Glutamatergic neuron (in vitro differentiated cells): ENCODE measurements at places on chromosomes 4 and X. TPM values are rescaled to one million over a fixed set of nuclear protein-coding genes. Genes with fewer than 3 reads are reported as not detected.

DNA sequence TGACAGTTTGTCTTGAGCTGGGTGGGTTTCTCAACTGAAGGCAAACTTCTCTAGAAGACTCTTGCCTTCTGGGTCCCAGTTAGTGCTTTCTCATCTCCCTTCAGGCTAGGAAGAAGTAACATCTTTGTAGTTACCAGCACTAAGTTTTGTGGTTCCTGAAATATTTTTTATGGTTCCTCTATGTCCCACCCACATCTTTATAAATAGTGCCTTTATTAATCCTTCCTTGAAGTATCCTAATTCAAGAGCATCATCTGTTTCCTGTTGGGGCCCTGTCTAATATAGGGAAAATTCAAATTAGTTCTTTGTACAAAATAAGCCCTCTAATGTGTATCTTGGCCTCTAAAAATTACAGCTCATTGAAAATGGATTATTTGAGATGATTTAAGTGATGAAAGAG, 147.4 kb upstream of the MAOA start:
- H3K27me3 ChIP-seq: no peaks in the 10 kb centered on the region
- H3K4me3 ChIP-seq: no peak overlapping the region
- no peaks in the 10 kb centered on the region for H3K36me3 ChIP-seq
- H3K4me1 ChIP-seq: no peaks in the 10 kb centered on the region
- no peak overlapping the region for H3K27ac ChIP-seq
- no peak for DNase-seq

DNA sequence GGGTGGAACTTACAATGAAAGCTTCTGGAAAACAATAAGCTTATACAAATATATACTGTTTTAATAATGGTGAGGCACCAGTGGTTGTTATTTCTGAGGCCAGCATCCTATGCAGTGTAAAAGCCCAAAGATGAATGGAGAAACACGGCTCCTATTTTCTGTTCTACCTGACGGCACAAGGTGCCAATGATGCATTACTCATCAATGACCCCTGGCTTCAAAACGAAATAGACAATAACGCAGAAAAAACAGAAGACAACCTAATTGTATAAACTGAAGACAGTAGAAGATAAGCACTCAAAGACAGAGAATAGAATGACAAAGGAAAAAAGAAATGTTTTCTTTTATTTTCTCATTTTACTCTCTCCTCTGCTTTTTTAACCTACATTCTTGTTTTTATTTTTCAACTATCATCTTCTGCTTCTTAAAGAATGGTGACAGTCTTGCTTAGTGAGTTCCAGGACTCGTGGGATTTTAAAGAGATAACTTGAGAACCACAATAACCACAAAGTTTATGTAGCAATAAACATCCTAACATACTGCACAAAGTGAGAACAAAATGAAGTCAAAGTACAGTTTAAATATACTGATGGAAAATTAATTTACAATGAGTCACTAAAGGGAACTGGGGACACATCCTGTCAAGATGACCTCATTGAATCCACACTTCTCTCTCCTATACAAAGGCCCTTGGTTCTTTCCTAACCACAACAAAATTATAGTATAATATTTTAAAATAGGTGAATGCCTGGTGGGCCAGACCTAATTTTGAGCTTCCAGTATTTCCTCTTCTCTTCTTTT, 169.8 kb downstream of the BTC start:
- no peaks in the 10 kb centered on the region for H3K4me1 ChIP-seq
- no peak overlapping the region for H3K4me3 ChIP-seq
- H3K27me3 ChIP-seq: no peaks in the 10 kb centered on the region
- DNase-seq: no peak
- no peaks in the 10 kb centered on the region for H3K36me3 ChIP-seq

DNA sequence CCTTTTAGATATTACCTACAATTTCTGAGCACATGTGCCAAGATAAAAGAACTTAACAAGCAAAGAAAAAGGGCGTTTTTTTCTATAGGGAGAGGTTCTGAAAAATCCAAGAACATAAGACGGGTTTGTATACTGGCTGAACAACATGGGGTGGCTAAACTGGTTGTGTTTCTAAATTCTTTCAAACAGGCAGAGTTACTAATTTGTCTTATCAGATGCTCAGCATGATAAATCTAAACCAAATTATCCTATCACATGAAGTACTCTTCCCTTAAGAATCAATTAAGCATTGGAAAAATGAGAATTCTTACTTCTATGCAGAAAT, 45.4 kb upstream of the PGM2 start:
- peaks cover 12% of the 10 kb centered on the region for H3K36me3 ChIP-seq
- no peak for DNase-seq
- peaks cover 4% of the 10 kb centered on the region for H3K27me3 ChIP-seq
- H3K4me1 ChIP-seq: peaks cover 3% of the 10 kb centered on the region
- no peak overlapping the region for H3K4me3 ChIP-seq

HGFAC gene
- 9.4 TPM for total RNA-seq

DNA sequence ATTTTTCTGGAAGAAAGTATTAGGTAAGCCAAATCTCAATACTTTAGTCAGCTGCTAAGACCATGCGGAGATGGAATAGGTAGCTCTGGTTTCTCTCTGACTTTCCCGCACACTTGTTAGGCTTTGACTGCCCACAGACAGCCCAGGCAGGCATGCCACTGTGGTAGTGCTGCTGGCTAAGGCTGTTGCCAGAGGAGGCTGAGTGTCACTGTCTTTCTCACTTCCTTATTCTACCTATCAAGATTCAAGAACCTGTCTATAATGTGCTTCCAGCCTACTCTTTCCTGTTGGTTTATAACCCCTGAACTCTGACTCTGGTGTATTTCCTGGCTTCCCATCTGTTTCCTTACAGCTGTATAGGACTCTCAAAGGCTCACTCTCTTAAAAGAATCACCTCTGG, 81.8 kb upstream of the TRPC5 start:
- no peaks in the 10 kb centered on the region for H3K36me3 ChIP-seq
- H3K4me3 ChIP-seq: no peak overlapping the region
- no peaks in the 10 kb centered on the region for H3K4me1 ChIP-seq
- DNase-seq: no peak
- no peaks in the 10 kb centered on the region for H3K27me3 ChIP-seq

CDKL2 gene
- 1.6 TPM for total RNA-seq

- no peaks in the 10 kb centered on the region for H3K4me1 ChIP-seq
- H3K27ac ChIP-seq: no peak within 1 kb of the TSS
- H3K36me3 ChIP-seq: peaks cover 4% of the 10 kb centered on the region
- H3K4me3 ChIP-seq: no peak within 1 kb of the TSS
- no peak for DNase-seq
These were observed at the start of gene TLR10 for GRCh38 chr4:38782452-38783108. Gene TLR10 (minus strand): TSS chr4:38782990. CDS start chr4:38775590, 7,400 bp downstream.

DNA sequence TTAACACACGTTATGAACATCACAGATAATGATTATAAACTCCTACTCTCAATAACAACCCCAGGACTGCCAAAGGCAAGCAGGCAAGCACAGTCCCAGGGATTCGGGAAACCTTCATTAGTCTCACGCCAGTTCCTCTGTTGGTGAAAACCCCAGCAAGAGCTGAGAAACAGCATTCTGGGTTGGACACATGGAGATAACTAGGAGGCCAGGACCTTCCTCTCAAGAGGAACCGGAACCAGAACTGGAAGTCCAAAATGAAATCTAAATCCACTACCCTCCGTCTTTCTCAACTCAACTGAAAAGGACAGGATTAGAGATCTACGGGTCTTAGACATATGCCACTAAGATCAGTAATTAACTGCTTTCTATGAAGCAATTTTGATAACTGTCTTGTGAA, 3.8 kb downstream of the VEGFC start:
- H3K36me3 ChIP-seq: no peaks in the 10 kb centered on the region
- no peak for DNase-seq
- no peak overlapping the region for H3K27ac ChIP-seq
- no peak overlapping the region for H3K4me3 ChIP-seq
- H3K4me1 ChIP-seq: no peaks in the 10 kb centered on the region

RASL11B gene
- 24.8 TPM for total RNA-seq
